Nephron progenitor cell (in vitro differentiated cells): ENCODE measurements at places on chromosomes 7 and 10.

DNA sequence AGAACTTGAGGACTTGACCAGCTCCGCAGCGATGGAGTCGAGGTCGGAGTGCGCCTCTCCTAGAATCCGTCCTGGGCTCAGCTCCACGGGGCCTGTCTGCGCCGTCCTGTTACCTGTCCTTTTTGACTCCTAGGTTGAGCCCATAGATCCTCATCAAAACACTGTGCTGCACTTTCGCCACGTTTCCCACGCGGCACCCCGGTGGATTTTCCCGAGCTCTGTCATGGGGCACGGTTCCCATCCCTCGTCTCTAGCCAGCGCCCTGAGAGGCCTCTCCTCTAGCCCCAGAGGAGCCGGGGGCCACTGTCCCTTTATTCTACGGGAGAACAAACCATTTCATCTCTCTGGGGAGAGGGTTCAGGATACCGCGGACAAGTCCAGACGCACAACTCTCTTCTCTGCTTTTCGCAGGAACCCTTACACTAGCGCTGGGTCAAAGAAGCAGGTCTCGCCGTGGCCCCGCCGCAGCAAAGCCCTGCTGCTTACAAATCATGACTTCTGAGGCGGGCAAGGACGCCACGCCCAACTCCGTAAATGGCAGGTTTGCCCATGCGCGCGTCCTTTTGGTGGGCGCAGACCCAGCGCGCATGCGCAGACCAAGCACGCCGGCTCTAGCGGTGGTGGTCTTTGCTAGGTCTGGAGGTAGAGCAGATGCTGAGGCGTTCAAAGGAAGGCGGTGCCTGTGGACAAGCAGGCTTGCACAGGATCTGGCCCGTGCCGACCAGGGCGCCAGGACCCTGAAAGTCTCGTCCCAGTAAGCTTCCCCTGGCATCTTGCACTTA lies 10.3 kb upstream of the ANKRD7 start:
- no peaks in the 10 kb centered on the region for H3K36me3 ChIP-seq
- no peak overlapping the region for H3K4me3 ChIP-seq
- no peak overlapping the region for H3K27ac ChIP-seq
- no peak for DNase-seq
- H3K4me1 ChIP-seq = no peaks in the 10 kb centered on the region
- H3K27me3 ChIP-seq = peaks cover 13% of the 10 kb centered on the region

DNA sequence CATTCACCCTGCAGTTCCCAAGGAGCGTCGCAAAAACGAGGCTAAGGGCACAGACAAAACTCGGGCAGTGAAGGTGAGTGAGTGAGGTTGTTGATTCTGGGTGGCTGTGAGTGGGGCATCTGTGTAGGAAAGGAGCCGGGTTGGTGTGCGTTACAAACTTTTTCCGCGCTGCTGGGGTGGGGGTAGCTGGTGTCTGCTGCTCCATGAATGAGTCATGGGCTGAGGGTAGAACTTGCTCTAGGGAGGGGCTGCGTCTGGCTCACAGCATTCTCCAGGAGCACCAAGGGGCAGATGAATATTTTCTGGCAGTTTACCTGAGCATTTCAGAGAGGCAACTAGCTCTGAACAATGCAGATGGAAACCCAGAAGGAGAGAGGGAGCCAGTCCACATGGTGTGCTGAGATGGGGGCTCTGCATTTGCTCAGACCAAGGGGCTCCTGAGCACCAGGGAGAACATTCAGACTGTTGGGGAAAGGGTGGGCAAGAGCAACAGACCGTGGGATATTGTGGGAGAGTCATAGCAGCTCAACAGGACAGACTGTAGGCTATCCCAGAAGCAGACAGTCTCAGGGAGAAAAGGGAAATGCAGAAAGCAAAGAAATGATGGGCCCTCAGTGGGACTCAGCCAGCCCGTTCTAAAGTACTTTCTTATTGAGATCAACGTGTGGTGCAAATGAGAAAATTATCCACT lies 18.8 kb downstream of the NOBOX start:
- peaks cover 27% of the 10 kb centered on the region for H3K4me1 ChIP-seq
- H3K4me3 ChIP-seq = peak overlapping the region; percentile 4
- peaks cover 4% of the 10 kb centered on the region for H3K36me3 ChIP-seq
- DNase-seq = no peak

DNA sequence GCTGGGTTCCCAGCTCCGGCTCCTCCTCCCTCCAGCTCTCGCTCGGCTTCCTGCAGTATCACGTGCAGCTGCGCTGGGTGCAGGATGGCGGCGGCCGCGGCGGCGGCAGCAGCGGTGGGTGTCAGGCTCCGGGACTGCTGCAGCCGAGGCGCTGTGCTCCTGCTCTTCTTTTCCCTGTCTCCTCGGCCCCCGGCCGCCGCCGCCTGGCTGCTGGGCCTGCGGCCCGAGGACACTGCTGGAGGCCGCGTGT lies at the start of gene CNNM1:
CNNM1 (plus strand) TSS at position 53 of the 250 bp plus-strand sequence; CDS start at position 85, 32 bp downstream.
- peaks cover 7% of the 10 kb centered on the region for H3K4me1 ChIP-seq
- peak; percentile 65 for DNase-seq
- no peak within 1 kb of the TSS for H3K27ac ChIP-seq
- peaks cover 88% of the 10 kb centered on the region for H3K27me3 ChIP-seq
- no peaks in the 10 kb centered on the region for H3K36me3 ChIP-seq

GRCh38 chr7:30923774-30924413 lies 12.2 kb downstream of the AQP1 start:
- no peak overlapping the region for H3K4me3 ChIP-seq
- no peaks in the 10 kb centered on the region for H3K36me3 ChIP-seq
- DNase-seq = peak; percentile 0
- peaks cover 18% of the 10 kb centered on the region for H3K4me1 ChIP-seq

DNA sequence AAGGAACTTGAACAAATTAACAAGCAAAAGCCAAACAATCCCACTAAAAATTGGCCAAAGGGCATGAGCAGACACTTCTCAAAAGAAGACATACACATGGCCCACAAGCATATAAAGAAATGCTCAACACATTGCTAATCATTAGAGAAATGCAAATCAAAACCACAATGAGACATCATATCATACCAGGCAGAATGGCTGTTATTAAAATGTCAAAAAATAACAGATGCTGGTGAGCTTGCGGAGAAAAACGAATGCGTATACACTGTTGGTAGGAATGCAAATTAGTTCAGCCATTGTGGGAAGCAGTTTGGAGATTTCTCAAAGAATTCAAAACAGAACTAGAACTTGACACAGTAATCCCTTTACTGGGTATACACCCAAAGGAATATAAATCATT lies 311.7 kb upstream of the HPS1 start:
- no peak overlapping the region for H3K4me3 ChIP-seq
- no peak overlapping the region for H3K27ac ChIP-seq
- no peak for DNase-seq
- H3K27me3 ChIP-seq = peaks cover 7% of the 10 kb centered on the region
- no peaks in the 10 kb centered on the region for H3K36me3 ChIP-seq

DNA sequence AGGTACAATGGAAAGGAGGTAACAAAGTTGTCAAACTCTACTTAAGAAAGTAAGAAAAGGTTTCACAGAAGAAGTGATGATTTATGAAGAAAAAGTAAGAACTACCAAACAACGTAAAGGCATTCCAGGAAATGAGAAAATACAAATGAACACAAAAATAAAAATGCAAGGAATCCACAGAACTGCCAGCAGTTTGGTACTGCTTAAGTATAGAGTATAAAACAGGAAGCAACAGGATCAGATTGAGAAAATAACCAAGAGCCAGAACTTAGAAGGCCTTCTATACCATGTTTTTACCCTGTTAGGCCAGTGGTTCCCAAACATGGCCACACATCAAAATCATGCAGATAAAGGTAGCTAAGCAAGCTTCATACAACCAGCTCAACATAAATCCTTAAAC lies 9.2 kb downstream of the NDUFA5 start:
- no peak overlapping the region for H3K27ac ChIP-seq
- peaks cover 36% of the 10 kb centered on the region for H3K36me3 ChIP-seq
- H3K4me1 ChIP-seq = peaks cover 8% of the 10 kb centered on the region
- DNase-seq = no peak

GRCh38 chr7:100779359-100779758 lies 46.0 kb downstream of the ZAN start:
- no peak overlapping the region for H3K4me3 ChIP-seq
- H3K36me3 ChIP-seq = no peaks in the 10 kb centered on the region
- DNase-seq = peak; percentile 23
- H3K27me3 ChIP-seq = peaks cover 26% of the 10 kb centered on the region
- no peaks in the 10 kb centered on the region for H3K4me1 ChIP-seq

DNA sequence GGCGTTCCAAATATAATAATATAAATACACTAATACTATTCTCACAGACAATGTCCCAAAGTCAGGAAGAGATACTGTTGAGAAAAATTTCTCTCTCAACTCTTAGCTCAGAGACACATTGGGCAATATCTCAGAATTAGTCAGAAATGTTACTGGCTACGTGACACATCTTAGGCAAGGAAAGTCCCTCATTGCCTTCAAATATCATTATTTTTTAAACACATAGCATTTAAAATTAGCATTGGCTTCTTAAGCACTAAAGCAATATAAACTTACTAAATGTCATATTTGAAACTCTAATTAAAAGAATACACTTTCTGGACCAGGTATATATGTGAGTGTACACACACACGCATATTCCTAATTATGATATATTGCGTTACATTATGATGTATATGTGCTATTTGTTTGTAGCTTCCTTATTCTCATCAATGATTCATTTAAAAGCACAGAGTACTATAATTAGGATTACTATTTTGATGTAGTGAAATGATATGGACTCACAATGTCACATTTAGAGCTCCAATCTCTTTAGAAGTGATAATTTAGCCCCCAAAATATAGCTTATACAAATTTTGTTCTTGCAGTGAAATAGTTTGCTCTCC lies 255.8 kb downstream of the TWIST1 start:
- DNase-seq = no peak
- peaks cover 5% of the 10 kb centered on the region for H3K36me3 ChIP-seq
- no peak overlapping the region for H3K4me3 ChIP-seq
- H3K27me3 ChIP-seq = peaks cover 3% of the 10 kb centered on the region
- peaks cover 20% of the 10 kb centered on the region for H3K4me1 ChIP-seq

GRCh38 chr10:103622935-103623574 lies 129.6 kb downstream of the NEURL1 start:
- peaks cover 12% of the 10 kb centered on the region for H3K4me1 ChIP-seq
- DNase-seq = no peak
- H3K4me3 ChIP-seq = no peak overlapping the region
- H3K27me3 ChIP-seq = peaks cover 9% of the 10 kb centered on the region
- no peak overlapping the region for H3K27ac ChIP-seq

DNA sequence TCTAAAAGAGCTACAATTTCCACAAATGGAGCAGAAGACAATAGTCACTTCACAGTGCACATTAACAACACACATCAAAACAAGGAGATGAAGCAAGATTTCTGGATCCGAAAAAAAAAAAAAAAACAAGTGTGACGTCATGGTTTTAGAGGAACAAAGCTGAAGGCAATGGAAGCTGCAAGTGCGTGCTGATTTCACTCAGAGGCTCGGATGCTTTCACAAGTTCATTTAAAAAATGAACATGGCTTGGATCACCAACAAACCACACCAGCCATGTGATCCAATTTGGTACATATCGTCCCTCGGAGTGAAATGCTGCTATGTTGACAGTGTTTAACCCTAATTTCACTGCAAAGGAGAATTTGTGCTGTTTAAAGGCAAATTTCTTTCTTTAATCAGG lies 337.0 kb upstream of the PRKCQ start:
- peaks cover 12% of the 10 kb centered on the region for H3K27me3 ChIP-seq
- DNase-seq = no peak
- no peak overlapping the region for H3K27ac ChIP-seq
- no peak overlapping the region for H3K4me3 ChIP-seq
- H3K4me1 ChIP-seq = peaks cover 10% of the 10 kb centered on the region
